ENCODE measurements at places on chromosomes 12 and 14.
A peak's percentile ranks its signal among the peaks of the same experiment; 100 is the strongest.

GRCh38 chr14:35335388-35336092 is 43.4 kb downstream of the PSMA6 start:
- DNase-seq: no peak

- DNase-seq: no peak
These were observed 130.7 kb downstream of the DHRS2 start for GRCh38 chr14:23766737-23767401.

- no peak for DNase-seq
These were observed 320 bp upstream of the PRPF39 start for GRCh38 chr14:45083617-45083975.

DNA sequence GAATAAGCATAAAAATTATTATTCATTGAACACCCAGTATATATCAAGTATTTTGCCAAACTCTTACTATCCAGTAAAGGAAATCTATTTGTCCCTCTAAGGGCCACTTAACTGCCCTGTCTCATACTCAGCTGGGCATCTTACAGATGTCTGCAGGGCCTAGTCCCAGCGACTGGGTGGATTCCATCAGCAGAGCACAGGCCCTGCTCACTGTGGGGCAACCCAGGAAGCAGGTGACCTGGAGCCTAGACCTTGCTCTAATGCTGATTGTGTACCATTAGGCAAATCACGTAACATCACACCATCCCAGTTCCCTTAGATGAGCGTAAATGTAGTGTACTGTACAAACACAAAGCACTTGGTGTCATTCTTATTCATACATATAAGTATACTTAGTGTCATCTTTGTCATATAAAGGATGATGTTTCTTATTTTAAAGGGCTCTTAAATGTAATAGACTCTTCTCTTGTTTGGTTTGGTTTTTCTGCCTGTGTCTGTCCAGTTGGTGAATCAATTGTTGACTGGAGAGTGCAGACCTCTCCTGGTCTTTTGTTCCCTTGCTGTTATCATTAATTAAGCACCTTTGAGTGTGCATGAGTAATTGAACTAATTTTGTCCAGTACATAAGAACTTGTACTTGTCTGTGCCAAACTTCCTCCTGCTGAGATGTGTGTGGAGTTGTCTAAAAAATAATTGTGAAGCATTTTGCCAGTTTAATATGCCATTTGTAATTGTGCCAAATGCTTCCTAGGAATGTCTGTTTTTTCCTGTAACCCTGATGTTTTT is 49.3 kb downstream of the RAB35 start:
- DNase-seq: no peak

GRCh38 chr14:101025696-101026095 is 122.2 kb upstream of the RTL1 start:
- no peak for DNase-seq

DNA sequence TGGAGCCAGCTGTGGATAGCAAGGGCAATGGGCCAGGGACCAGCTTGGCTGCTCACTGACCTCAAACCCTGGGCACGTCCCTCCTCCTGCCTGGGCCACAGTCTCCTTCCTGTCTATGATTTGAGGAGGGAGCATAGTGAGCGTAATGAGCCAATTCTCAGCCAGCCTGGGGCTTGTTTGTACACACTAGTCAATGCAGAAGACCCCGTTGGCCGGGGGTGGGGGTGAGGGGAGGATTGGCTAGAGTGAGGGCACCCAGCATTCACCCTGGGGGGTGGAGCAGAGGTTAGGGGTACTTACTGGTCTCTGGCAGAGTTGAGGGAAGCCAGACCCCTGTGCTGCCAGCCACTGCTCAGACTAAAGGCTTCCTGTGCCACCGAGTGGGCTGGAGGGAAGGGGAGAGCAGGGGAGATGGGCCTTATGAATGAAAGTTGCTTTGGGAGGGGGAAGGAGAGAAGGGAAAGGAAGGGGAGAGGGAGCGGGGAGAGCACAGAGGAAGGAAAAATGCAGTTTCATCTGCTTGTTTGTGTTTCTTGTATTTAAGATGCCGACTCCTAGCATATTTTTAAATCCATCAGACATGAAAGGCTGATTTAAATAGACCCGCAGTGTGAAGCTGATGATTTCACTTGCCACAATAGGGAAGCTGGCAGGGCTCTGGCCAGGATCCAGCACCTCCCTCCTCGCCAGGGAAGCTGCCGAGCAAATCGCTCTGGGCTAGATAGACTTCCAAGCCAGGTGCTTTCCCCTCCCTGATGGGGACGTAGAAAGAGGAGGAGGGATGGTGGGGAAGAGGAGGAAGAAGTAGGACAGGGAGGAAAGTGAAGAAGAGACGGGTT is 114.0 kb downstream of the PRMT8 start:
- no peak for DNase-seq

GRCh38 chr12:121318121-121318520 is 21.6 kb upstream of the CAMKK2 start:
- no peak for DNase-seq

- no peak for DNase-seq
These were observed 501.0 kb downstream of the RERGL start for GRCh38 chr12:17588968-17589367.

GRCh38 chr12:124386661-124387527 is 92.0 kb downstream of the RFLNA start:
- DNase-seq: no peak

- no peak for DNase-seq
These were observed 2.0 kb downstream of the ESR2 start for GRCh38 chr14:64292197-64292596.

DNA sequence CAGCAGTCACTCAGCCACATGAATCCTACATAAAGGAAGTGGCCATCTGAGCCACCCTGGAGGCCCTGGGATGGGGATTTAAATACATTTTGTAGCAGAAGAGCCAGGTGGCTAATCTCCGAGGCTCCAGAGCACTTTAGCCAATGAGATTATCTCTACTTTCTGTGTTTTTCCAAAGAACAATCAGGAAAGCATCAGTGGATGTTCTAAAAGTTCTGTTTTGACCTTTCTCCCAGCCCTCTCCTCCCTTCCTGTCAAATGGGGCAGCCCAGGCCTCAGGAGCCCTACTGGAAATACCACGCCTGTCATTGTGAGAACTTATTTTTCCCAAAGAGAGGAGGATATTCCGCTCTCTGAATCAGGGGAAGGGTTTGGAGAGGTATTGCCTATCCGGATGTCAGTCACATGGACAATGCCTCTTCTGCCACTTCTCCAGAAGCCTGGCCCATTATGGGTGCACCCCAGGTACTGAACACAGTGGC is 336.8 kb upstream of the FKBP4 start:
- no peak for DNase-seq

- no peak for DNase-seq
These were observed 170.0 kb upstream of the DAAM1 start for GRCh38 chr14:59018460-59018859.

GRCh38 chr12:51028813-51029150 is 2.6 kb upstream of the SLC11A2 start:
- DNase-seq: no peak

- DNase-seq: no peak
These were observed 17.7 kb downstream of the POP5 start for GRCh38 chr12:120563495-120563894.

DNA sequence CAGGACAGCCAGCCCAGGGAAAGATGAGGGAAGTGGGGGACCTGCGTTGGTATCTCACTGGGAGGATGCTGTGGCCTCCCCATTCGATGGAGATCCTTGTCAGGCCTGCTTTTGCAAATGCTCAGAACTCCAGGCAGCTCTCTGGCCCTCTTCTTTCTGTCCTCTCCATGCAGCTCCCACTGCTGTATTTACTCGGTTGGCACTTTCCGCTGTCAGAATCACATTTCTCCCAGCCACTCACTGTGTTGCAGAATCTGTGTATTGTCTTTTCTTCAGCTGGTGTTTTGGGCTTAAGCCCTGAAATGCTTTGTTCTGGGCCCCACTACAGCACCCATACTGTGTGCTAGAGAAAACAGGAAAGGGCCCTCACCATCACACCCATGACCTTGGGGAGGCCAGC is 401.1 kb downstream of the RGS6 start:
- no peak for DNase-seq

DNA sequence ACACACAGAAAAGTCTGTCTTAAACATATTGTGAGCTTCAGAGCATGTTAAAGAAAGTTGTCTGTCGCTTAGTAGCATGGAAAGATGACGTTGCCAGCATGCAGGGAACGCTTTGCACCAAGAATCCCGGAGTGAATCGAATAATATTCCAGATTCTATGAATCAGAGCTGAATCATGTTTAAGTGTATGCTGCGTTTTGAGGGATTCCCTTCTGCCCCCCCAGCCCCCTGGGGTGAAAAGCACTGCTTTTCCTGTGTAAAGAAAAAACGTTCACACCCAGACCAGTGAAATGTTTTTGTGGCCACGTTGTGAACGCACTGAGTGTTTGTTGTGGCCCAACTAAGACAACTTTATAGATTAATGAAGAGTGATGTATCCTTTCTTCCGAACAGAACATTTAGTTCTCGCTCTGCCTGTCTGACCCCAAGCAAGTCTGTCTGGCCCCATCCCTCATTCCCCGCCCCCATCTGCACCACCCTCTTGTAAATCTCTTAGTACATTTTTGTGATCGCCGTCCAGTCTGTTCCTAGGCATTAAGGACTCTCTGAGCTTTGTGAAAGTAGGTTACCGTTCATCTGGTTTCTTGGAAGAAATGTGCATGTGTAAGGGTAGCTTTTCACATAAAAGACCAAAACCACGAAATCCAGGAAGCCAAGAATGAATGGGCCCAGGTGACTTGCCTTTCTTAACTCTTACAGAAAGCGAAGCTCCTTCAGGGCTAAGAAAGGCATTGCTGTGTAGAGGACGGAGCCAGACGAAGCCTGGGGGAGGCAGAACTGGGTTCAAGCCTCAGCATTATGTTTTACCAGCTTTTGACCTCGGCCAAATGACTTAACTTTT is 103.0 kb downstream of the SAMD4A start:
- DNase-seq: no peak

- no peak for DNase-seq
These were observed 188.3 kb downstream of the CAPZA3 start for GRCh38 chr12:18926188-18926587.

GRCh38 chr14:22386924-22387775 is 201.9 kb downstream of the DAD1 start:
- DNase-seq: no peak

- DNase-seq: peak; percentile 66
These were observed 525 bp upstream of the GPR68 start for GRCh38 chr14:91245029-91245428.

DNA sequence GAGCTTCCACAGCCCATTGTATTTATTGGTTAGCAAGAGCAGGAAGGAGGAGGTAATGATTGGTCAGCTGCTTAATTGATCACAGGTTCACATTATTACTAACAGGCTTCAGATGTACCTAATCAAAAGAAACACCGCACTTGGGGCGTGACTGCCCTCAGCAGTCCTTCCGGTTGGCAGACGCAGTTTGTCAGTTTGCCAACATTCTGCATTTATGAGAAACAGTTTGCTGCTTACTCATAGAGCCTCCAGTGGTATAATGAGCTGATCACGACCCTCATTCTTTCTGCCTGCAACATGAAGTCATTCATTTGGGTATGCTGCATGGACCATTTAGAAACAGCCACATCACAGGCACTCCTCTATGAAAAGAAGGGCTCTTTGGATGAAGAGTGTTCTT is 42.5 kb upstream of the PPM1H start:
- DNase-seq: no peak

DNA sequence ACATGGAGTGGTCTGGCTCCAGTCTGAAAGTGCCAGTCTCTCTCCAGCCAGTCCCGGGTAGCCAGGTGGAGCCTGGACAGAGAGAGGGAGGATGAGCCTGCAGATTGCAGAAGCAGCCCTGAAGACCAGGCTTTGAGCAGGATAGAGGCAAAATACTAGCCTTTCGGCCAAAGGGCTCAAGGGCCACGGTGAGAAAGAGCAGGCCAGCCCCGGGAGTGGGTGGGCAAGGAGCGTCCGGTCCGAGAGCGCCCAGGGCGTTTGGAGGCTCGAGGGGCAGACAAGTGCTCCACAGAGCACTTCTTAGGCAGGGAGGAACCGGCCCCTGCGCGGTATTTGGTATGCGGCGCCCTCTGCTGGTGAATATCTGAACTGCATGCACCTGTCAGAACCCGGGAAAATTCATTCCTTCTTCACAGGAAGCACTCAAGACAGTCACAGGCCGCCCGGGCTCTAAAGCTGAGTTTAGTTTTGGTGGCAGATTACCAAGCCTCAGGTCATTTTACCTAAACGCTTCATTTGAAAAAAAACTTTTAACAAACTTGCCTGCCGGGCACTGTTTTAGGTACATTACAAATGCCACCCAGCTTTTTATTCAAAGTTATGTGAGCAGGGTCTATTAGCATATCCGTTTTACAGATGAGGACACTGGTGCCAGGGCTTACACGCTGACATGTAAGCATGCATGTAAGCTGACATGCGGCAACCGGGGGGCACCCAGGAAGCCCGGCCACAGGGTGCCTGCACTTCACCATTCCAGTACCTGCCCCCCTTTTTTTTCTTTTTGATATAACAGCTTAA is 21.0 kb upstream of the PSMC1 start:
- DNase-seq: peak; percentile 67

DNA sequence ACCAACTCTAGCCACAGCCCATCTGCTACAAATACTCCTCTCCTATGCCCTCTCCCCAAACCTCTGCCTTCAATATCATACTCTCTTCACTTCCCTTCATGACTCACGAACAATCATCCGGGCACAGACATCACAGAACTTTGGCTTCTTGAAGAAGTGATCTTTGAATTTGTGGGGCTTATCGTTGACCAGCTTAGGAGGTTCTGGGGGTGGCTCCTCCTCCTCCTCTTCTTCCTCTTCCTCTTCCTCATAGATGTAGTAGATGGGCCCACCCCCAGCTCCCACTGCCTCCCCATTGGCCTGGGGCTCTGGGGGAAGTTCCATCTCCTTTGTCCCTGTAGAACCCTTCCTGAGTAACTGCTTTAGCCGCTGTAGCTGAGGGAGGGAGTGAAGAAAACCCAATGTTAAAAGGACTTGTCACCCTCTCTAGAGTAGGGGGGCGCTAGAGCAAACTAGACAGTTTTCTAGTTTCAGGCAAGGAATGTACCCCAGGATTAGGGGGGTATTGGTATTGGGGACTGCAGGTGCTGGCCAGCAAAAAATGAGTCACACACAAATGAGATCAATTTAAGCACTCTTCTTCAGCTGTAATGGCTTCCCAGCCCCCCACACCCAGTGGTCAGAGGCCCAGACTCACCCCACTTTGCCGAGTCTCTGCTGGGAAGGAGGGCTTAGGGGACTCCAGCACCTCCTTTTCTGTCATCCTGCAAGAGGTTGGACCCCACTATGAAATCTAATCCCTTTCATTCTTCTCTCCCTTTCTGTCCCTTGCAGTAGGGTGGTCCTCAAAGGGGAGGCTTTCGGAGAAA is 1.8 kb downstream of the STAC3 start:
- no peak for DNase-seq

- DNase-seq: peak; percentile 73
These were observed 594 bp downstream of the ARHGDIB start for GRCh38 chr12:14960548-14961465.

GRCh38 chr12:6928703-6929407 is 1.1 kb downstream of the ATN1 start:
- no peak for DNase-seq

DNA sequence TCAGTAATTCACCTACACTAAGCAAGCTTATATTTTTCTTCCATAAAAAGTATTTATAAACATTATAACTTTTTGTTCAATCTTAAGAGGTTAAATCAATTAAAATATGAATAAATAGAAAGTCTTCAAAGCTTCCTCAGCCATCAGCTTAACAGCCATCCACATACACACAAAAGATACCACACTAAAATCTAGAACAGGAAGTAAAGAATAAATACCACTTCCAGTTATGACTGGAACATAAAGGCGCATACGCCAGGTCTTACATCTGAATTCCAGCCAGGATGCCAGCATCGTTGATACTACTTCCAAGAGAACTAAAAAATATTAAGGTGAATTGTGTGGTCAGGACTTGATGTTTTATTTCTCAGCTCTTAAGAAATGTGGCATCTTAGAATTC is 17.0 kb downstream of the SIX1 start:
- no peak for DNase-seq

GRCh38 chr12:131457028-131457310 is 253.9 kb upstream of the SFSWAP start:
- no peak for DNase-seq
